ENCODE measurements at places on chromosomes 13 and 19. TPM values are rescaled to one million over a fixed set of nuclear protein-coding genes. Genes with fewer than 3 reads are reported as not detected.

GRCh38 chr19:11813703-11814028 lies 407 bp upstream of the ZNF440 start:
- DNase-seq: no peak
- no peak overlapping the region for H3K27ac ChIP-seq
- no peaks in the 10 kb centered on the region for H3K4me1 ChIP-seq
- H3K4me3 ChIP-seq: peak overlapping the region; percentile 62
- H3K36me3 ChIP-seq: no peaks in the 10 kb centered on the region
- H3K27me3 ChIP-seq: no peaks in the 10 kb centered on the region

DNA sequence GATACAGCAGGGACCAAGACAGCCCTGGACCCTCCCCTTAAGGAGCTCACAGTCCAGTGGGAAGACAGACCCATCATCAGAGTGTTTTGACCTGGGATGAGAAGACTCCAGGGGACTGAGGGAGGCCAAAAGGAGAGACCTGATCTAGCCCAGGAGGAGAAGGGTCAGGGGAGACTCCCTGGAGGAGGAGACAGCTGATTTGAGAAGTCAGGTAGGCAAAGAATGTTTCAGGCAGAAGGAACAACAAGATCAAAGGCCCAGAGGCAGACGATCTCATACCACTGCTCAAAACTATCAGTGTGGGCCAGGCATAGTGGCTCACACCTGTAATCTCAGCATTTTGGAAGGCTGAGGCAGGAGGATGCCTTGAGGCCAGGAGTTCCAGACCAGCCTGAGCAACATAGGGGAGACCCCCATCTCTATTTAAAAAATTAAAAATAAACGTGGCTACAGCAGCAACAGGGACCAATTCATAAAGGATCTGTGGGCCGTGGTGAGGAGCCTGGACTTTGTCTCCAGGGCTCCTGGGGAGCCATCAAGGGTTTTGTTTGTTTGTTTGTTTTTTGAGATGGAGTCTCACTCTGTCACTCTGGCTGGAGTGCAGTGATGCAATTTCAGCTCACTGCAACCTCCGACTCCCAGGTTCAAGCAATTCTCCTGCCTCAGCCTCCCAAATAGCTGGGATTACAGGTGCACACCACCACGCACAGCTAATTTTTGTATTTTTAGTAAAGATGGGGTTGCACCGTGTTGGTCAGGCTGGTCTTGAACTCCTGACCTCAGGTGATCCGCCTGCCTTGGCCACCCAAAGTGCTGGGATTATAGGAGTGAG lies 2.2 kb upstream of the COX6B1 start:
- H3K36me3 ChIP-seq: no peaks in the 10 kb centered on the region
- no peak overlapping the region for H3K4me3 ChIP-seq
- DNase-seq: no peak

DNA sequence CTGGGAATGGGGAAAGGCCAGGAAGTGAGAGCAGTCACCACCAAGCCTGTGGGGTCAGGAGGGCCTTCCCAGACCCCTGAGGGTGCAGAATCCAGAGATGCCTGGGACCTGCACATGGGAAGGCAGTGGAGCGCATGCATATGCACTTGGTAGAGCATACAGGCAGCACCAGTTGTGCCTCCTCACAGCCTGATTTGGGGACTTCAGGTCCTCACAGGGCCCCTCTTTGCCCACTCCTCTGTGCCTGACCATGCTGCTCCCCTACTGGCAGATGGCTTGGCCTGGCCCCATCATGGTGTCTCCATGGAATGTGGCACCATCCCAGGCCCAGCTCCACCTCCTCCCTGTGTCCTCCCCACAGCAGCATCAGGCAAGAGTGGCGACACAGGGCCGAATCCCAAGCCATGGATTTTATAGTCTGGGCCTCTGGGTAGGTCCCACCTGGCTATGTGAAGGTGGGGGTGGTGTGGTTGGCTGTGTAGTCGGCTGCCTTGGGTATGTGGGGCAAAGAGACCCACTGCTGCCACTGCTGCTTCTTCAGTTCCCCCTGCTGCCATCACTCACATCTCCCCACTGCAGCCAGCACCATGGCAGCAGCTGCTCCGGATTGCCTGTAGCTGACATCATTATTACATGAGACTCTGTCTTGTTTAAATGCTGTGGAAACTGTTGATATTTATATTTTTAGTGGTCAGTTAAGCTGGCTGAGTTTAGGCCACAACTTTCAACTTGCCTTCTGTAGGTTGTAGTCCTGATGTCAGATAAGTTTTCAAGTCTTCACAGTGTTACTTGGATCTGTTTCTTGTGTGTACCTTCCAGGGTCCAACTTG lies 247.0 kb downstream of the GPC6 start:
- H3K4me3 ChIP-seq: no peak overlapping the region
- peaks cover 2% of the 10 kb centered on the region for H3K4me1 ChIP-seq
- DNase-seq: no peak

GRCh38 chr19:43623889-43624670 lies 4.7 kb upstream of the ZNF428 start:
- H3K27me3 ChIP-seq: no peaks in the 10 kb centered on the region
- H3K4me1 ChIP-seq: peaks cover 1% of the 10 kb centered on the region
- H3K4me3 ChIP-seq: no peak overlapping the region

CEACAM4 gene
- 0.40 TPM for total RNA-seq

CEACAM19 gene
- total RNA-seq: 5.1 TPM

ZNF724 gene
- total RNA-seq: 1.5 TPM

All from ovary (tissue), 10 donors.